ENCODE measurements at places on chromosomes 2 and 18. TPM values are rescaled to one million over a fixed set of nuclear protein-coding genes. Genes with fewer than 3 reads are reported as not detected.
A peak's percentile ranks its signal among the peaks of the same experiment; 100 is the strongest.

The GALNT5 gene
- 7.7 TPM for total RNA-seq

The BUB1 gene
- total RNA-seq = 37.1 TPM

The RAB12 gene
- total RNA-seq = 49.6 TPM

The EGR4 gene
- total RNA-seq = not detected

DNA sequence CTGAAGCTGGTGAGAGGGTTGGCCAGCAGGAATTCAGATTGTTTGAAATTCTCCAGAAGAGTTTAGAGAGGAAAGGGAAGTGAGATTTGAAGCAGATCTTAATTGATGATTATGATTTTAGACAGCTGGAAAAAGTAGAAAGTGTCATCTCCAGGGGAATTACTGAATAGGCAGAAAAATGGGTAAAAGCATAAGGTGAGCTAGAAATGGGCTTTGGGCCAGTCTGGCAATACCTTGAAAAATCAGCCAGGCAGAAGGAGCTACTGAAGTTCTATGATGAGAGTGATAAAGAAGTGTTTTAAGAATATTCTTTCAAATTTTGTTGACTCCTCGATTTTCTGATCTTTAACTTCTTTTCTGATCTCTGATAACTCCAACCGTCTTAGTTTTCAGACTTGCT, 172.9 kb upstream of the CCDC150 start:
- DNase-seq = no peak

DNA sequence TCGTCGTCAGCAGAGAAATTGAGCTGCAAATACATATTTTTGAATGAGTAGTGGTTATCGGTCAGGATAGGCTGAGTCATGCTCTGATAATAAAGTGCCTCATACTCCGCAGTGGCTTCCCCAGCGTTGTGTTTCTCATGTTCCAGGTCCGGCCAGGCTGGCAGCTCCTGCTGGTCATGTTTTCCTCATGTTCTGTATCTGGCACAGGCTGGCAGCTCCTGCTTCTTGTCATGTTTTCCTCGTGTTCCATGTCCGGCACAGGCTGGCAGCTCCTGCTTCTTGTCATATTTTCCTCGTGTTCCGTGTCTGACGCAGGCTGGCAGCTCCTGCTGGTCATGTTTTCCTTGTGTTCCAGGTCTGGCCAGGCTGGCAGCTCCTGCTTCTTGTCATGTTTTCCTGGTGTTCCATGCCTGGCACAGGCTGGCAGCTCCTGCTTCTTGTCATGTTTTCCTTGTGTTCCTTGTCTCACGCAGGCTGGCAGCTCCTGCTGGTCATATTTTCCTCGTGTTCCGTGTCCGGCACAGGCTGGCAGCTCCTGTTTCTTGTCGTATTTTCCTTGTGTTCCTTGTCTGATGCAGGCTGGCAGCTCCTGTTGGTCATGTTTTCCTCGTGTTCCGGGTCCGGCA, 148.9 kb downstream of the ATP9B start:
- DNase-seq = no peak

DNA sequence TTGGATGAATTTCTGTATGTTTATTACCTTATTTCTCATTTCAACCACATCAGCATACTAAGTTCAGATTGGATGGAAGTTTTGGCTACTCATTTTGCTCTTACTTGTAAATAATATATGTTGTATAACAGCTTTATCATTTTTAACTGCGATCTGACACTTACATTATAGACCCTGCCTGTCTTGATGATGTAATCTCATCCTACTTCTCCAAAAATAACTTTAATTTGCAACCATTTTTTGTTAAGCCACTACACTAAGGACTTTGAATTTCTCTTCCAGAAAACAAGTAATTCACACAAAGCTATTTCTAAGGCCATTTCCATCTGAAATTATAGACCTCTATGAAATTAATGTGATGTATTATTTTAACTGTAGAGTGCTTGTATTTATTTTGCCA, 240.7 kb downstream of the WDR7 start:
- no peak for DNase-seq

DNA sequence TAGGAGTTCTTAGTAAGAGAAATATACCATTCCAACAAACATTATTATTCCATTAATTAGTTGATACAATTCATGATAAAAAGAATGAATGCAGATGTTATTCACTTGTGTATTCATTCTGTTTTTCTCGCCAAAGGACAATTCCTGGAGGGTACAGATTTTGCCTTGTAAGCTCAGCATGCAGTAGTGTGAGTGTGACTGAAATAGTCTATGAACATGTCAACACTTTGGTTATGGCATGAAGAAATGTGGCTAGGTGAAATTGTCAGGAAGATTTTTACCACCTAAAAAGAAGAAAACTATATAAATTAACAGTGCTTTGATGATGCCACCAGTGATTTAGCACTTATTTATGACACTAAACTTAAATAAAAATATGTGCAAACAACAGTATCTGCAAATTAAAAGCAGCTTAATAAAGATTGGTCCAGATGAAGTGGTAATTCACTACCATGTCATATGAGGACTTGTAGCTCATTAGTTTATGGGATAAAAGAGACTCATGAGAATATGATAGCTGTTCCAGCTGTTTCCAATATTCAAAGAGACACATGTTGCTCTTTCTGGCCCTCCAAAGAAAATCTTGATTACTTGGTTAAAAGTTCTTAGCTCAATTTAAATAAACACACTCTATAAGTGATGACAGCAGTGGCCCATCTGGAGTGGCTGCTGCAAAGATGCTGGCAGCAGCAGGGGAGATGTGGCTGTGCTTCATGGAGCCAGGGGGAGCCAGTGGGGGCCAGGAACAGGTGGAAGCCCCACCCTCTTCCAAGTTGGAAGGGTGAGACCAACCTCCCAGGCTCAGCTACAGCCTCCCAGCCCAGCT, 165.0 kb downstream of the CDH19 start:
- DNase-seq = no peak

DNA sequence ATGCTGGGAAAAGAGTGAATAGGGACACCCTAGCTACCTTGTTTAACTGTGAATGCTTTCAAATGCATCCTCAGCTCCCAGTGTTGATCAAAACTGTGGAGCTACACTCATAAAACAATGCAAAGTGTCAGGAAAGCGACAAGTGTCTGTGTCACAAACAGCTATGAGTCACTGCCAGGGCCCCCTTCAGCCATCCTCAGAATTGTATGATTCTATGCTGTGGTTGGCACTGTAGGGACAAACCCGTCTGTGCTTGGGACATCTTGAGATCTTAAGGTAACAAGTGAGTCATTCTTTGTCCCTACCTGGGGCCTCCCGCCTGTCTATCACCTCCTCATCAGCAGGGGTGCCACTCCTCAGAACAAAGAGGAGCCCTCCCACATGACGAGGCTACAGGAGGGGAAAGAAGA, 42.4 kb downstream of the KLF7 start:
- DNase-seq = no peak

GRCh38 chr2:195390686-195391321, 266.2 kb upstream of the SLC39A10 start:
- DNase-seq = no peak

GRCh38 chr2:215423234-215423633, 12.6 kb downstream of the FN1 start:
- DNase-seq = peak; percentile 14

DNA sequence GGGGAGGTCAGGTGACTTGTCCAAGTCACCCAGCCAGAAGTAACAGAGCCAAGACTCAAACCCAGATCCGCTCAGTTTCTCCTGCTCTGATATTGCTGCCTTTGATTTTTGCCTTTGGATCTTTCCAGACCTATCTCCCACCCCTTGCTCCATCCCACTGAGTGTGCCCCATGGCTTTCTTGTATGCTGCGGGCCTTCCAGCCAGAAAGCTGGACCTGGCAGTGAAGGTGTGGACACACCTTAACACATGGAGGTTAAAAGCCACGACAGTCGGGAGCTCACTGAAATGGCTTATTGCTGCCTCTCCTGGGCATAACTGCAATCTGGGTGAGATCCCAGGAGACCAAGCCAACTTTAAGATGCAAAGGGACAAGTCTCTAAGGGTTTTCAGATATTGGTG, 86.7 kb downstream of the LONRF2 start:
- no peak for DNase-seq

DNA sequence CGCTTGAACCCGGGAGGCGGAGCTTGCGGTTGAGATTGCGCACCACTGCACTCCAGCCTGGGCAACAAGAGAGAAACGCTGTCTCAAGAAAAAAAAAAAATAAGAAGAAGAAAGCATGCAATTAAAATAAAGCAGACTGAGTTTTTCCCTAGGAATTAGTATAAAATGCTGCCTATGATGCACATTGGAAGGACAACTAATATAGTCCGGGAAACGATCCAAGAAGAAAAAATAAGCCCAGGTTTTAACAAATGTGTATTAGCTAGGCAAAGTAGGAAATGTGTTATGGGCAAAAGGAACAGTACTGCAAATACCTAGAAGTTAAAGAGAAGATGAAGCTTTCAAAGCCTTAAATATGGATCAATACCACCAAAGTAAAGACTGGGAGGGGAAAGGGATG, 64.0 kb downstream of the SPIRE1 start:
- DNase-seq = peak; percentile 22

GRCh38 chr2:855177-855576, 95.5 kb upstream of the SNTG2 start:
- no peak for DNase-seq
